Thoracic aorta (tissue), 2 donors: ENCODE measurements at places on chromosomes 6 and 20.

- H3K4me3 ChIP-seq, result peak overlapping the region; percentile 73
- no peaks in the 10 kb centered on the region for H3K27me3 ChIP-seq
- no peak for DNase-seq
- H3K27ac ChIP-seq, result no peak overlapping the region
- no peaks in the 10 kb centered on the region for H3K36me3 ChIP-seq
These were observed 567 bp downstream of the HS3ST5 start for GRCh38 chr6:114342086-114342825.

DNA sequence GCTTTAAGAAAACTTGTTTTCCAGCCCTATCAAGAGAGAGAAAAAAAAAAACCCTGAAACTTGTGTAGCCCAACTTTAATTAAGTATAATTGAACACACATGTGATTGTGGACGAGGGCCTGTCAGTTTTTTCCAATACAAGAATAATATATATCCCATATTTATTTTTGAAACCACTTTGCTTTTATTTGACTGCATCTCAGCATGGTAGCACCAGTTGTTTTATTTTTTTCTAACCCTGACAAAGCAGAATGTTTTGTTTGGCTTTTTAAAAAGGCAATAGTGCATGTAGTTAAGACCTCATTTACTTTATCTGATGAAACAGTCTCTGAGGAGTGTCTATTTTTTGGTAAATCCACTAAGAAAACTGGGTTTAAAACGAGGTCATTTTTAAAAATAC, 257.7 kb downstream of the CDKAL1 start:
- DNase-seq, result no peak
- no peak overlapping the region for H3K4me3 ChIP-seq

- H3K27me3 ChIP-seq, result no peaks in the 10 kb centered on the region
- H3K4me1 ChIP-seq, result no peaks in the 10 kb centered on the region
- H3K27ac ChIP-seq, result no peak overlapping the region
- H3K4me3 ChIP-seq, result no peak overlapping the region
- no peak for DNase-seq
These were observed 115.9 kb upstream of the NRSN1 start for GRCh38 chr6:24010133-24010532.

GRCh38 chr6:168117942-168118341, 38.9 kb upstream of the FRMD1 start:
- H3K4me1 ChIP-seq, result no peaks in the 10 kb centered on the region
- H3K27me3 ChIP-seq, result no peaks in the 10 kb centered on the region
- no peak overlapping the region for H3K27ac ChIP-seq
- no peaks in the 10 kb centered on the region for H3K36me3 ChIP-seq

- no peaks in the 10 kb centered on the region for H3K27me3 ChIP-seq
- no peak overlapping the region for H3K27ac ChIP-seq
- no peak overlapping the region for H3K4me3 ChIP-seq
- peaks cover 30% of the 10 kb centered on the region for H3K36me3 ChIP-seq
These were observed 105.8 kb downstream of the EPM2A start for GRCh38 chr6:145629478-145629877.

- H3K4me3 ChIP-seq, result peak overlapping the region; percentile 3
- H3K36me3 ChIP-seq, result peaks cover 12% of the 10 kb centered on the region
- no peaks in the 10 kb centered on the region for H3K27me3 ChIP-seq
- no peak for DNase-seq
These were observed 4.7 kb downstream of the GMPR start for GRCh38 chr6:16243055-16243454.
